SK-N-SH (cell line): ENCODE measurements at places on chromosomes 3 and 15.

- DNase-seq: no peak
These were observed 50.0 kb upstream of the CP start for GRCh38 chr3:149271669-149272068.

- DNase-seq: peak; percentile 24
These were observed 138.9 kb upstream of the COL8A1 start for GRCh38 chr3:99499235-99500158.

GRCh38 chr3:134198414-134198813, 52.2 kb downstream of the RYK start:
- no peak for DNase-seq

DNA sequence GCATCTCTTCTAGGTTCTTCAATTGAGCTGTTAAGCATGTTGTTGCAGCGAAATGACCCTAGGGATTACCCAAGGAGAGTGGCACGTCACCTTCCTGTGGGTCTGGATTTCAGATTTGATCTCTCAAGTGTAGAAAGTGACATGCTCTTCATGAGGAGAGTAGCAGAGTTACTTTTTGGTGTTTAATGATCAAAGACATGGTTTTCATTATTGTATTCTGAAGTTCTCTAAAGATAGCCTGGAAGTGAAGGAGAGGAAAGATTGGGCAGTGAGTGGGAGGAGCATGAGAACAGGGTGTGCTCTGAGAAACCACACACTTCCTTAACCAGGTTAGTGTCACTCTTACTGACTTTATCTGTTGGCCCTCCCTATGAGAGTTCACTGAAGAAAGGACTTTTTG, 153.6 kb downstream of the AKAP13 start:
- no peak for DNase-seq

DNA sequence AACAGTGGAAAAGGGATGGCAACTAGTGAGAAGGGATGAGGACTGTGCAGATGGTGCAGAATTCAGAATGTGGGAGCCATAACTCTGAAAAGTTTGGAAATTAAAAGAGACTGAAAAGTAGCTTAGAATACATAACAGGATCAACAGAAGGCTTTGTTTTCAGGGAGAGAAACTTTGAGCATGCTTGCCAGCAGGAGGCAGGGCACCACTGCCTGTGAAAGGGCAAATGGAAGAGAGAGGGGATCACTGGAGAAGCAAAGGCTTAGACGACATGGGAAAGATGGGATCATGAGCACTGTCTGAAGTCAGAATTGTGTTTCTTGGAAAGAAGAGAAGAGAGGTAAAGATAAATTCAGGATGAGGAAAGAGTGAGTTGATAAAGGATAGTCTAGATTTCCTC, 99.6 kb downstream of the ABI3BP start:
- peak; percentile 15 for DNase-seq

GRCh38 chr3:46091741-46092701, 64.7 kb upstream of the XCR1 start:
- DNase-seq: no peak

GRCh38 chr3:186882881-186883685, 40.6 kb downstream of the ADIPOQ start:
- DNase-seq: peak; percentile 63

- no peak for DNase-seq
These were observed 31.1 kb downstream of the TPM1 start for GRCh38 chr15:63073497-63074172.

DNA sequence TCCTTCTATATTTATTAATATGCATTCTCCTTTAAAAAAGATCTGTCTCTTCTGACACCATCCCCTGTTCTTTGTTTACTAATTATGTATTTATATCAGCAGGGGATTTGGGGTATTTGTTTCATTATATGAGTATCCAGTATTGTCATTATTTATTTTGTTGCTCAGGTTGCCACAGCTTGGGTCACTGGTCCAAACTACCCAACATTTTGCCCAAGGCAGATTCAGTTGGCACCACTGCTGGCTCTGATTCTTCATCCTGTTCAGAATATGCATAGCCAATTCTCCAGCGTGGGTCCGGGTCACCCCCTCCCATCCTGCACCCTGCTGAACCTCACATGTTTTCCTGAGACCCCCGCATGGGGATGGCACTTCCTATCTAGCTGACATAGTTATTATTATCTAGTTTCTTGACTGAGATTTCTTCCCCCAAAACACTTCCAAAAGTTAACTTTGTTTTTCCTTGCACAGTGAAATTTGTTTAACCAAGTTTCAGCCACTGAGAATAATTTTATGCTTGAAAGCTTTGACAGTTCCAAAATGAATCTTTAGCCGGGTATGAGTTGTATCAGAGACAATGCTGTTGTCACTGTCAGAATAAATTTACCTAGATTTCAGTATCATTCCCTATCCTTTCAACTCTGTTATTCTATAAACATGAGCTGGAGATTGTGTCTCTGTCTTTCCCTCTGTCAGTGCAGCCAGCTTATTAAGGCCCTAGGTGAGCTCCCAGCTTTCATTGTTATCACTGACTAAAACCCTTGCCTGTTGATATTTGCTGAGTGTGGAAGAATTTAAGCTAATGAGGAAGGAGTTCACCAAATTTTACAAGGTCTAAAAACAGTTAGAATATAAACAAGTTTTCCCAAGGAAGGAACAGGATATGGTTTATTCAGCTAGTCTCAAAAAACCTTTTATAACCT, 70.3 kb downstream of the TGFBR2 start:
- DNase-seq: no peak
